HuH-7 (cell line): ENCODE measurements at places on chromosomes 2 and 18.

- no peak for DNase-seq
Observed at GRCh38 chr2:73987948-73988700, 3.4 kb downstream of the TET3 start.

DNA sequence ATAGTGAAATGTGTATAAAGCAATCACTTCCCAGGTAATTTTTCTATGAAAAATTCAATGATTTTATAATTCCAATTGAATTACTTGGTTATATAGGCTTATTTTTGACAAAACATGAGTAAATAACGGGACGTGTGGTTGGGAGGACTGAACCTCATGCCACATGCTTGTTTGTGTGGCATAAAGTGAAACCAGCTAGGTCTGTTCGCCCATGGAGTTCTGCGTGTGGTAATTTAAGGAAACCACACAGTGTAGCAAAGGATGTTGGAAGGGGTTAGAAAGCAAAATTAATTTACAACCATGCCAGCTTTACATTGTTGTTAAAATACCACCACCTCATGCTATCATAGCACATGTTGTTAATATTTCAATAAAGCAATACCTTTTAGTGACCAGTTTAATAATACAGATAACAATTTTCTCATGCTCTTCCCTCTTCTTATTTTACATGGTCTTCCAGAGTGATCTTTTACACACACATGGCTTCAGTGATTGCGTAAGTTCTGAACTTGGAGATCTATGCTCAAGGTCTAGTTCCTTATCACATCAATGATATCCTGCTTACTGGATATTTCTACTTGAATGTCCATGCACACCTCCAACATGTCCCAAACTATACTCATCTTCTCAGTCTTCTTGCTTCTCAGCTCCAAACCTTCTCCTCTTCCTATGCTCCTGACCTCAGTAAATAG is 156.4 kb upstream of the ITGA4 start:
- no peak for DNase-seq

- DNase-seq = no peak
Observed at GRCh38 chr2:156708051-156708450, 271.9 kb downstream of the GPD2 start.

- no peak for DNase-seq
Observed at GRCh38 chr2:24914713-24915112, 5.3 kb downstream of the ADCY3 start.

- no peak for DNase-seq
Observed at GRCh38 chr18:37997695-37998094, 432.1 kb upstream of the CELF4 start.

GRCh38 chr2:223477318-223477717 is 124.8 kb downstream of the SCG2 start:
- DNase-seq = no peak

GRCh38 chr2:46213906-46214305 is 83.3 kb upstream of the EPAS1 start:
- no peak for DNase-seq

DNA sequence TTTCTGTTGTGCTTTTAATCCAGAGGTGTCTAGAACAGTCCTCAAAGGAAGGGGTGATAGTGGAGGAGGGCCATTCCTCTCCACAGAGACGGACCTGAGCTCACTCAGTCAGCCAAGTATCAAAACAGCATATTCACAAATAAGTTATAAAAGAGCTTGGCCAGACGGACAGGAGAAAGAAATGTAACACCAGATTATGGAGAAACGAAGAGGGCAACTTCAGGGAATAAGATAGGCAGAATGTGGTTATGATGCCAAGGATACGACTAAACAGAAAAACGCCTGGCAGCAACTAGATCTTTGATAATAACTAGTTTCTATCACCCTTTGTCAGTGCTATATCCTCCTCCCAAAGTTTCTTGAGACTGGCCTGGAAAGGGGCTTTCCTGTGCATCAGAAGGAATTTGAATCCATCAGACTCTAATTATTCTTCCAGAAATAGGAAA is 42.5 kb downstream of the MAP4K3 start:
- no peak for DNase-seq

DNA sequence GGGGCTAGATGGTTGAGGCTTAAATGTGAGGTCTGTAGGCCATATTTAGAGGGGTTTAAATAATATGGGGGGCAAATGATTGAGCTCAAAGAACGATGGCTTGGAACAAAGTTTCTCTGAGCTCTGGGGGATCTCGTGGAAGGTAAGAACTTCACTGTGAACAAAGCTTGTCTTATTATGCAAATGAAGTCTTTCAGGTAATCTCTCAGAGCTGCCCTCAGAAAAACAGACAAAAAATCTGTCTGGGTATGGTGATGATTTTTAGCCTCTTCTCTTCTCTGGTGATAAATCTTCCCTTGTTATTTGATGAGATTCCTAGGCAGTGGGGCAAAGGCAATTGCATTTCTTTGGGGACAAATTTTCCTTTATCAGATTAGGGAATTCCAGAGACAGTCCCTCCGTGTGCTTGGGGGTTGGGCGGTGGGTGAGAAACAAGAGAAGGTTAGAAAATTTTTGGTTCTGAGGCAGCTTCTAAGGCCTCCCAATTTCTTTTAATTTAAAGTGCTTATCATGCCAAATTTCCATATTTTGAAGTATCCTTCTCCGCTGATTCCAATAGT is 760.4 kb downstream of the TSN start:
- no peak for DNase-seq

DNA sequence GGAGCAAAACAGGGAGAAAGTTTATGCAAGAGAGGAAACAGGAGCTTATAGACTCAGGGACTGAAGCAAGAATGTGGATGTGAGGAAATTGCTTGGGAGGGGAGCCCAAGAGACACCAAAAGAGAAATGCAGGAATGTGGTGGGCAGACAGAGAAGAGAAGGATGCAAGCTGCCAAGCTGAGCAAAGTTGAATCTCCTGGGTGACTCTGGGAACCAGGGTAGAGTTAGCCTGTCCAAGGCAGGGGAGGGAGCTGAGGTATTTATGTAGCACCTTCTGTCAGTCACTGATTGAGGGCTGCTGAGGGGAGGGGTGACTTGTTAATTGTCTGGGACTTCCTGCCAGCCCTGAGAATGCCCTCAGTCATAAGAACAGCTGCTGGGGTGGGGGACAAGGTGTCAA is 464.3 kb downstream of the NBAS start:
- no peak for DNase-seq

DNA sequence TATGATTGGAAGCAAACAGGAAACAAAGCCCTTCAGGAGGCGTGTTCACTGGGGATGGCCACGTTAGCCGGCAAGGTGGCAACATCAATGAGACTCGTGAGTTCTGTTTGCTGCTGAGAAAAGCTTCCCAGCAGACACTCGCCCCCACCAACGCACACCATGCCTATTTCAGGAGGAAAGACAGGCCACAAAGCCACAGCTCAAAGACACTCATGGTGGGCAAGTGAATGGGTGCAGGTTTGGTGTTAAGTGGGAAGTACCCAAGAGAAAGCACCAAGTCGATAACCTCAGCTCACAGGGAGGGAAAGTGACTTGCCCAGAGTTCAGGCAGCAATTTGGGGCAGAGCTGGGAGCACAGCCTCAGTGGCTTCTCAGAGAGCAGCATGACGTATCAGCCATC is 10.5 kb upstream of the MTERF4 start:
- DNase-seq = no peak

GRCh38 chr2:12543978-12544558 is 172.7 kb upstream of the TRIB2 start:
- DNase-seq = no peak

DNA sequence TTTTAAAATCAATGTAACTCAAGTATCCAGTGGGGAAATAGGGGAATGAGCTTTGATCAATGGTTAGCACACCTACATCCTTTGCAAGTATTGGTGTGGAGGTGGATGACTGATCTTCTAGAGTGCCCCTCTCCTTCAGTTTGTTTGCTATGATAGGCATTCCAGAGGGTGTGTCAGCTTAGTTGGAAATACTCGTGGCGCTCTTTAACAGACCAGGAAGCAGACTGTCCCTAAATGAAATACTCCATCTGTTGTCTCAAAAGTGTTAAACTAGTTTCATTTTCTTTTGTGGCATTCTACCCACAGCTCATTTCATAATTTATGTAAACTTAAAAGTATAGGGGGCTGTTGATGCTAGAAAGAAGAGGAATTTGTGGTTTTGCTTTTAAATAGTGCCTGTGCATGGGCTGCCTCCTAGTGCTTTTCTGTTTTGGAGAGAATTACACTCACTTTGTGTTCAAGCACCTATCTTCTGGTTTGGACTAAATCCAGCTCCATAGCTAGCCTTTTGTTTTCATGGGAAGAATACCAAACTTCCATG is 66.2 kb downstream of the STAT1 start:
- DNase-seq = peak; percentile 10

GRCh38 chr2:241844831-241845578 is 13.7 kb downstream of the PDCD1 start:
- peak; percentile 16 for DNase-seq

DNA sequence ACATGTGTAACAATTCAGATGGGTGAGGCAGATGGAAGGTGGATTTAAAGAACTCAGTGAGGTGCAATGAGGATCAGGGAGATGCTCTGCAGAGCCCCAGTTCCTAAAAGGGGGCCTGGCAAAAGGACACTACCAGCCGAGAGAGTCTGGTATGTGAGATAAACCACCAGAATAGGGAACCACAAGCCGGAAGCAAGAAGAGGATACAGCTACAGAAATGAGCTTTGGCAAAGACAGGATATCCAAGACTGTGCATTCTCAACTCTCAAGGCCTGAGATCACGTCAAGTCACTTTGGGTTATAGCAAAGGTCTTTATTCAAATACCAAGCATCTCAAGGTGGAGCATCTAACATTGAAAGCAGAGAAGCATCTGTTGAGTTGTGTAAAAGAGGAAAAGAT is 293.5 kb downstream of the ARHGAP15 start:
- DNase-seq = no peak

DNA sequence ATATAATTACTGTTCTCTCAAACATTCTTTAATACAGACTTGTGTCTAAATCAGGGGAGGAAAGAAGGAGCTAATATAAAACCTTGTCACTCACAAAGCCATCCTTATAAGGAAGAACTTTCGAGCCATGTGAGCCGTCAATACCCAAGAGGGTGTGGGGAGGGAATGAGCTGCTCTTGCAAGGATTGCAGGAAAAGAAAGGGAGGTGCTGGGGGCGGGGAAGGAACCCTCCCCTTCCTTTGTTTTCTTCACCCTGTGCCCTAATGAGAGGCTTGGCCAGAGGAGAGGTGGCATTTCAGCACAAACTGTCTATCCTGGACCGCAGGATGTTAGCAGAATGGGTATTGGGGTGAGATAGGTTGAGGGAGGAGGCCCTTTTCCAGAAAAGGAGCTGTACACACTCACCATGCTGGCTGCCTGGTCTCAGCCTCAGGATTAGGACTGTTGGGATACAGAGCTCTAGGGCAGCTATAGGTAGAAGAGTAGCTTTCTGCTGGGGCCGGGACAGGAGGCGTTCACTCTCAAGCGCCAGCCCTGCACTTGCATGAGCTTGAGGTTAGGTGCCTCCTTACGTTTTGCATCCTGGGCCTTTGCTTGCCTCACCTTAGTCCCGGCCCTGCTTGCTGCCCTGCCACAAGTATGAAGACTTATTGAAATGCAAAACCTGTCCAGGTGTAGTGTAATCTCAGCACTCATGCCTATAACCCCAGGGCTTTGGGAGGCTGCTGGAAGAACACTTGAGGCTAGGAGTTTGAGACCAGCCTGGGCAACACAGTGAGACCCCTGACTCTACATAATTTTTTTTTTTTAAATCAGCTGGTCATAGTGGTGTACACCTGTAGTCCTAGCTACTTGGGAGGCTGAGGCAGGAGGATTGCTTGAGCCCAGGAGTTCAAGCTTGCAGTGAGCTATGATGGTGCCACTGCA is 190.5 kb downstream of the LOXHD1 start:
- no peak for DNase-seq

DNA sequence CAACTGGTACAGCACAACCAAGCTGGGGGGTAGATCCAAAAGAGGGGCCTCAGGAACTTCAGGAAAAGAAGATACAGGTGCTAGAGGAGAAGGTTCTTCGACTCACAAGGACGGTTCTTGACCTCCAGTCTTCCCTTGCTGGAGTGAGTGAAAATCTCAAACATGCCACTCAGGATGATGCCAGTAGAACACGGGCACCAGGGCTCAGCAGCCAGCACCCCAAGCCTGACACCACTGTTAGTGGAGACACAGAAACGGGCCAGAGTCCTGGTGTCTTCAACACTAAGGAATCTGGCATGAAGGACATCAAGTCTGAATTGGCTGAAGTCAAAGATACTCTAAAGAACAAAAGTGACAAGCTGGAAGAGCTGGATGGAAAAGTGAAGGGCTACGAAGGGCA is 43.8 kb downstream of the EMILIN2 start:
- no peak for DNase-seq

GRCh38 chr2:27627963-27628766 is 647 bp downstream of the CCDC121 start:
- no peak for DNase-seq

DNA sequence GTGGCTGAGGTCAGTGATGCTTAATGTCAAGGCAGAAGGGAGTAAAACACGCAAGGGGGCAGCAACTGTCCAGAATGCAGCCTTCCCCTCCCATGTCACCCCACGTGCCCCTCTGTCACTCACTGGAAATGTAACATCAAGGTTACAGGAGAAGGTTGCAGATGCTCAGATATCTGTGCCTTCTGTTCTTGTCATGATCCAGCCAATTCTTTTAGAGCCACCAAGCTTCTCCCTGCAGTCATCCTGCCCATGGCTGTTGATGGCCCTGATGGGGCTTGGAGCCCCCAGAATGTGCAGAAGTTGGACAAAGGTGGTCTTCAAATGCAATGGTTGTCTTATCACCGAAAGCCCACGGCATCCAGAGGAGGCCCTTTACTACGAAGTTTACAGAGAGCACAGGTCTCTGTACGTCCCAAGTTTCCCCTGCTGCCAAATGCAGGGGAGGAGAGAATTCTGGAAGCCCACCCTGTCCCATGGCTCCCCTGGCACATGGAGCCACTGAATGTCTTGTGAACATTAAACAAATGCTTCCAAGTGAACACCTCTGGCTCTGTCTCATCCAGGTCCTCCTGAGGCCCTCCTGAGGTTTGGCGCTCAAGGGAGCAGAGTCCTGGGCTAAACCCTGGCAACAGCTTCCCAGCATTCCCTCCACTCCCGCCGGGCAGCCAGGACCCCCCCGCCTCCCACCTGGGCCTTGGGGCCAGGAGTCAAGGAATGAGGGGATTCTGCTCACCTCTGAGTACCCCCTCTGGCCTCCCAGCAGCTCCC is 4.5 kb upstream of the GPR55 start:
- DNase-seq = no peak

DNA sequence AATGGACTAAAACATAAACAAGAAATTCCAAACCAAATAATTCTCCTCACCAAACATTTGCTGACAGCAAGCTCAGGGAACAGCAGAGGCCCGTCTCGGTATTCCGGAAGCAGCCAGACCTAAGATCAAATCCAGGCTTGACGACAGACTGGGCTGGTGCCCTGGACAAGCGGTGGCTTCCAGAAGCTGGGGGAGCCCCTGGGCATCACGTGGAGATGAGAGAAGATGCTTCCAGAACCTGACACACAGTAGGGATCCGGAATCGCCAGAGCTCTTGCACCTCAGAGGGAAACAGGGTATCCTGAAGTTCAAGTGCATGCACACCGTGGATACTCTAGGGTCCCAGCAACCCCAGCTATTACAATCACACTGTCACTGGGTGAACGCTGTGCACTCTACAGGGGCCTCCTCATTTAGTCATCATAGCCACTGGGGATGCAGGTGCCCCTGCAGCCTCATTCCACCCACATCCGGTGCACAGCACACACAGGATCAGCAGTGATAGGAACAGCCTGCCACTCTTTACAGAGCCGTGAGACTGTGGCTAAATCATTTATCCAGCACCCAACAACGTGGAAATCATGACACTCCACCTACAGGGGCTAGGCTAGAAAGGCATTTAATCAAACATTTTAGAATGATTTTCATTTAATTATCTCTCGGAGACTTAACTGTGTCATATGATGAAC is 102.6 kb downstream of the HDAC4 start:
- no peak for DNase-seq

GRCh38 chr2:174336501-174337336 is 2.0 kb downstream of the SP9 start:
- DNase-seq = peak; percentile 88
